ENCODE measurements at places on chromosomes 1 and 21. TPM values are rescaled to one million over a fixed set of nuclear protein-coding genes. Genes with fewer than 3 reads are reported as not detected.

The LCA5L gene
- total RNA-seq: 2.9 TPM

The SPRR1B gene
- total RNA-seq: not detected

The OXCT2 gene
- 1.1 TPM for total RNA-seq

The GRHL3 gene
- total RNA-seq: not detected

The CFAP57 gene
- total RNA-seq: not detected

The KRTAP19-1 gene
- total RNA-seq: not detected

The SRM gene
- 24.2 TPM for total RNA-seq
